Testis (tissue), 5 donors: ENCODE measurements at places on chromosomes 5 and 9.

GRCh38 chr5:10250806-10251276 lies 761 bp downstream of the CCT5 start:
- DNase-seq, result no peak

GRCh38 chr5:148791696-148792095 lies 34.7 kb upstream of the ADRB2 start:
- DNase-seq, result no peak

DNA sequence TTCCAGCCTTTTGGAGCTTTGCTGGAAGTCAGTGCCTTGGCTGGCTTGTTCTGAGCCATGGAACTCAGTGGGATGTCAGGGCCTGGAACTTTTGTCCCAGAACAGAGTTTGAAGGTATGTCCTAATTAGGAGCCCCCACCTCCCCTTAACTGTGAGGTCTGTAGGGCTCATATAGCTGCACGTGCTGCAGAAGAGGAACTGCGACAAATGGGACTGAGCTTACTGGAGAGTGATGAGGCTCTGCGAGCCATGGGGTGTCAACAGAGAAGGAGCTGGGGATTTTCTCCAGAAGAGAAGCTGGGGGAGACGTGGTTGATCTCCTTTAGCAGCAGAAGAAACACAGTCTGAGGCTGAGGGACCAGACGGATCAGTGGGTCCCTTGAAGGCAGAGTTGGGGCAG lies 10.9 kb downstream of the TMEM8B start:
- DNase-seq, result no peak

GRCh38 chr5:127369796-127370195 lies 79.2 kb downstream of the MEGF10 start:
- no peak for DNase-seq

- DNase-seq, result peak; percentile 3
Observed at GRCh38 chr9:135606885-135607259, 32.5 kb downstream of the GLT6D1 start.
